Neural progenitor cell (in vitro differentiated cells): ENCODE measurements at places on chromosomes 6 and 20. TPM values are rescaled to one million over a fixed set of nuclear protein-coding genes. Genes with fewer than 3 reads are reported as not detected.

DNA sequence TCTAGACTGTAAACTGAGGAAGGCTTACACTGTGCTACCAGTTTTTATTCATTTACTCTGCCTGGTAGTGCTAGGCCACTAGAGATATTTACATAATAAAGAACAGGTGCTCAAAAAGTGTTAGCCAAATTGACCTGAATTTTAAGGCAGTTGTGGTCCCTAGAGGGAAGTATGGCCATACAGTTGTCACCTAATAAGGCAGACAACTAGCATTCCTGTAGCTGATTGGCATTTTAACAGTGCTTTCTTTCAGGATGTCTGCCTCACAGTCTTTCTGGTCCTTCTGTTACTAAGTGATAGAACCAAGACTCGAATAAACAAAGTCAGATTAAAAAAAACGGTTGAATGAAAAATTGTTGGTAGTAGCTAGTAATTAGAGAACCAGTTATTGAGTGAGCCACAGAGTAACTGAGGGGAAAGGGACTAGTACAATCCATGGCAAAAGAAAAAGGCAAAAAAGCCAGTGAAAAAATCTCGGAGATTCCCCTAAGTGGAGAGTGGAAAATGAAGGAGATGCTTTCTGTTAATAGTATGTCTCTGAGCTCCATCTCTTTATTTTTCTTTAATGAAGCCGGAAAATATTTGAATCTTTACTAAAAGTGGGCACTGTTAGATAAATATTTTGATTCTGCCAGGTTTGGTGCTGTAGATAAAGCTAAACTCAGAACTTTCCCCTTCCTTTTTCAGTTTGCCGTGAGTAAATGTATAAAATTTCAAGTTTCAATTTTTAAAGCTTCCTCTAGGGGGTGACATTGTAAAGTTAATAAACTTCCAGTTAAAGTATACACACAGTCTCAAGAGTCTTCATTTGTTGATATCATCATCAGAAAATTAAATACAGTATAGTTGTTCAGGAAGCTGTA is 9.1 kb downstream of the VTA1 start:
- peak; percentile 13 for DNase-seq

The EPHA7 gene
- total RNA-seq: 47.6 and 80.7 TPM in 2 replicates

The LY6G6C gene
- not detected in 2 replicates for total RNA-seq

The BRD2 gene
- total RNA-seq: 202 and 211 TPM in 2 replicates

- DNase-seq: peak; percentile 67
Measured at GRCh38 chr20:45325371-45325770, 17.3 kb upstream of the MATN4 start.

- DNase-seq: no peak
Measured at GRCh38 chr20:50029697-50030461, 47.1 kb downstream of the SNAI1 start.

- no peak for DNase-seq
Measured at GRCh38 chr20:44011251-44011940, 96.7 kb downstream of the TOX2 start.

The SLC35F1 gene
- total RNA-seq: 17.7 and 24.3 TPM in 2 replicates

DNA sequence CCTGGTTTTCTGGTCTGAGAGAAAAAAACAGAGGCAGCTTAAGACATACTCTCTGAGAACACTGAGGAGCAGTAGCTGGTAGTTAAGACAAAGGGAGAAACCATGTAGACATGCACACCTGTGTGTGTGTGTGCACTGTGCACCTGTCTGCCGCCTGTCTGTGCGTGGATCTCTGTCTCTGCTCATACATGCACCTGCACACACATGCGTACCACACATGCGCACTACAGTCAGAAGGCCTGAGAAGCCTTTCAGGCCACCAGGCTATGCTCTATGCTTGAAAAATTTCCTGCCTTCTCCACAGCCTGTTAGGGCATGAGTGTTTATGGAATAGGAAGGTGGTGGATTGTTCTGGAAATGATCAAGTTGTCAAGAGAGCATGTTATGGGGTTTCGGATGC is 103.5 kb downstream of the CDH4 start:
- no peak for DNase-seq

- DNase-seq: peak; percentile 57
Measured at GRCh38 chr6:150690681-150691080, 91.0 kb downstream of the PLEKHG1 start.

The CRISP2 gene
- not detected in 2 replicates for total RNA-seq

GRCh38 chr6:56954403-56955170 is at the start of gene BEND6:
Gene BEND6 (plus strand): TSS chr6:56955107. CDS start chr6:56981811, 26,704 bp downstream.
- peak; percentile 86 for DNase-seq

GRCh38 chr20:12255461-12255970 is 337.8 kb downstream of the BTBD3 start:
- no peak for DNase-seq

DNA sequence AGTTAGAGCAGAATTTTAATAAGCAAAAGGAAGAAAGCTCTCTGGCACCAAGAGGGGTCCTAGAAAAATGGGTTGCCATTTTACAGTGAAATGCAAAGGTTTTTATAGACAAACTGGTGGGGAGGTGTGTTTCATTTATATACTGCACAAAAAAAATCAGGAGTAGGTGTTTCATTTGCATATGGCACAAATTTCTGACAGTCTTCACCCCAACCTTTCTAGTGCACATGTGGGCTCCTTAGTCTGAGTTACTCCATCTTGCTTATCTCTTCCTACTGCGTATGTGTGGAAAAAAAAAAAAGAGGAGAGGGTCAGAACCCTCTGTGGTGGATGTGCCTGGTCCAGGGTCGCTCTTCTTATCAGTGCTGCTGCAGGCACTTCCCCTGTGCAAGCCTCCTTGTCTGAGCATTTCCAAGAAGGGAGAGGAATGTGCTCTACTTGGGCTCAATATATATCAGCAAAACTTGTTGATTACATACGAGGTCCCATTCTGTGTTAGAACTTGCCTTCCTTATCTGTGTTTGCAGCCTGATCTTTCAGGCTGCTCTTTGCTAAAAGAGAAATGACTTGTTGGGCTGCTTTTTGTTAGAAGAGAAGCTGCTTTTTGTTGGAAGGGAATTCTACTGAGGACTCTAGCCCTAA is 59.0 kb upstream of the MRAP2 start:
- no peak for DNase-seq

The HLA-DRB1 gene
- 4.7 and 15.1 TPM in 2 replicates for total RNA-seq

The DEFB129 gene
- not detected in 2 replicates for total RNA-seq

DNA sequence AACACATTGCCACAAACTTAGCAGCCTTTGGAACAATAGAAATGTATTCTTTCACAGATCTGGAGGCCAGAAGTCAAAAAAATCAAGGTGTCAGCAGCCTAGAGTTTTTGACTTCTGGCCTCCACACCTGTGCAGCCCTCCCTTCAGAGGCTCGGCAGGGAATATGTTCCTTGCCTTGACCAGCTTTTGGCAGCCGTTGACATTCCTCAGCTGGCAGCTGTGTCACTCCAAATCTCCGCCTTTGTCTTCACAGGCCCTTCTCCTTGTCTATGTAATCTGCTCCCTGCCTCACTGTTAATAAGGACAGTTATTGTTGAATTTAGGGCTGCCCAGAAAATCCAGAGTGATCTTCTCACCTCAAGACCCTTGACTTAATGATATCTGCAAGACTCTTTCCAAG is 17.2 kb upstream of the AHI1 start:
- DNase-seq: peak; percentile 48

- DNase-seq: no peak
Measured at GRCh38 chr6:152909241-152909640, 73.6 kb downstream of the FBXO5 start.

- no peak for DNase-seq
Measured at GRCh38 chr6:40338306-40338705, 248.9 kb downstream of the LRFN2 start.

GRCh38 chr6:144582939-144583613 is 297.9 kb downstream of the UTRN start:
- DNase-seq: peak; percentile 27

GRCh38 chr6:7147051-7147671 is 39.4 kb downstream of the RREB1 start:
- DNase-seq: peak; percentile 75

- no peak for DNase-seq
Measured at GRCh38 chr6:100504786-100505737, 40.3 kb upstream of the SIM1 start.

The DEFB132 gene
- not detected in 2 replicates for total RNA-seq

GRCh38 chr6:119526561-119527230 is 177.1 kb upstream of the MAN1A1 start:
- DNase-seq: no peak

GRCh38 chr6:154448448-154449096 is 61.9 kb downstream of the CNKSR3 start:
- DNase-seq: no peak

The HLA-DQA1 gene
- not detected in 2 replicates for total RNA-seq

DNA sequence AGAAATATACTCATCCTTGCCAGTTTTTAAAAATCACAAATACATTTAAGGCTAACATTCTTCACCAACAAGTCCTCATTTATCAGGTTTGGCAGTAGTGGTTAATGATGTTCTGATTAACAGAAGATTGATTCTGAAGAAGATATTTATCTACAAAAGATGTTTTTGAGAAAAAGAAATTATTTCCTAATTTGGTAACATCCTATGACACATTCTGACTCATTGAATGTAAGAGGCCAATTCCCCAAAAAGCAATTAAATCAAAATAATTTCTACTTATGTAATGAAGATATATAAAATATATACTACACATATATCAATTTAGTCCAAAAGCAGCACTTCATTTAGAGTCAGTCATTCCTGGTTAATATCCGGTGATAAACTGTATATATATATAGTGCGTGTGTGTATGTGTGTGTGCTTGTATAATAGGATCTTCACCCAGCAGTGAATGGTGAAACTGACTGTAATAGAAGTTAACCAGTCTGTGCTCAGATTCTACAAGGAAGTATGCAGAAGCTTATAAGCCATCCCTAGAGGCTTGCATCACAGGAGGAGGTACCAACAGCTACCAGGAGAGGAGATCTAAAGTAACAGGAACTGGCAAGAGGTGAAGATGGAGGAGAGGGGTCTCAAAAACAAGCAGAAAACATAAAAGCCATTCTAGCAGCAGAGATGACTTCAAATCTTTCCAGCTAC is 82.9 kb upstream of the MARCKS start:
- no peak for DNase-seq

DNA sequence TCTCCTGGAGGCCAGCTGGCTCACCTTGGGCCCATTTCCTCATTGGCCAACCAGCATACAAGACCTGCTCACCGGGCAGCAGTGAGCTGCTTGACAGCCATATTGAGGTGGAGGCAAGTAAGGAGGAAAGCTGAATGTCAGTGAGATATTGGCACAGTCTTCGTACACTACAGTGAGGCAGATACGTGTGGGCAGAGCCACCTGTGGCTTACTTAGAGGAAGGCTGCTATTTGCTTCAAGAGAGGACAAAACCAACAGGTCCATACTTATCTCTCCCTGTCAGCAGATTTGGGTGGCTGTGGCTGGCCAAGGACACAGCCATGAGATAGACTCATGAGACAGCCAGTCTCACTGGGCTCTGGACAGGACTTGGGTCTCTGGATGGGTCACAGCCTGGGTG is 15.1 kb upstream of the MCM3 start:
- DNase-seq: no peak

The DACT2 gene
- 0.36 and 5.5 TPM in 2 replicates for total RNA-seq

DNA sequence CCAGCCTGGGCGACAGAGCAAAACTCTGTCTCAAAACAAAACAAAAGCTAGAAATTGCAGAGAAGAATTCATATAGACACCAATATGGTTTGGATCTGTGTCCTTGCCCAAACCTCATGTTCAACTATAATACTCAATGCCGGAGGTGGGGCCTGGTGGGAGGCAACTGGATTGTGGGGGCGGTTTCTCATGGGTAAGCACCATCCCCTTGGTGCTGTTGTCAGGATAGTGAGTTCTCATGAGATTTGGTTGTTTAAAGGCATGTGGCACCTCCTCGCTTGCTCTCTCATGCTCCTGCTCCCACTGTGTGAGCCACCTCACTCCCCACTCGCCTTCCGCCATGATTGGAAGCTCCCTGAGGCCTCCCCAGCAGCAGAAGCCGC is 15.2 kb downstream of the NINL start:
- DNase-seq: no peak

DNA sequence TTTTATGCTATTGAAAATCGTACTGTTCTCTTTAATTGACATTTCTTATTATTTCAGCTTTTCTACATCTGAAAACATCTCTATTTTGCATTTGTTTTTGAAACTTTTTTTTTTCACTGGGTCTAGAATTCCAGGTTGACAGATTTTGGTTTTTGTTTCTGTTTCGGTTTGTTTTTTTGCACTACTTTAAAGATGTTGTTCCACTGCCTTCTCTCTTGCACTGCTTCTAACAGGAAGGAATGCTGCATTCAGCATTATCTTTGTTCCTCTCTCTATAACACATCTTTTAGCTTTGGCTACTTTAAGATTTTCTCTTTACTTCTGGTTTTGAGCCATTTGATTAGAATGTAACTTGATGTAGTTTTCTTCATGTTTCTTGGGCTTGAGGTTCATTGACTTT is 20.1 kb upstream of the SLC17A1 start:
- DNase-seq: no peak

GRCh38 chr20:14859627-14860026 is 522.2 kb upstream of the FLRT3 start:
- DNase-seq: no peak

- DNase-seq: peak; percentile 74
Measured at GRCh38 chr6:27668442-27669294, 195.8 kb upstream of the ZNF184 start.

The LIME1 gene
- total RNA-seq: 0.47 and 10.9 TPM in 2 replicates

DNA sequence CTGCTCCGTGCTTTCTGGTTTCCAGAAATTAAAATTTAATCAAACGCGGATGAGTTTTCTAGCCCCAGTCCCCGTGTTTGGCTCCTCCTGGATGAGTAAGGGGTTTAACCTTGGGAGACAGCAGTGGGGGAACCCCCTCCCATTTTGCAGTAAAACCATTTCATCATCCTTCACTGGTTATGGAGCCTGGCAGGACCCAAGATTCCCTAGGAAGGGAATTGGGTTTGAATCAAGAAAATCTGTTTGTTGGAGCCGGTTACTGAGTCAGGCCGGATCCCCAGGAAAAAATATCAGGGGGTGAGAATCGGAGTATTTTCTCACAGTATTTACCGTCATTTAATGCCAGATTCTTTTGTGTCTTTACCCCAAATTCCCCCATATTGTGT is 754 bp downstream of the YWHAB start:
- no peak for DNase-seq

The PLN gene
- not detected in 2 replicates for total RNA-seq

DNA sequence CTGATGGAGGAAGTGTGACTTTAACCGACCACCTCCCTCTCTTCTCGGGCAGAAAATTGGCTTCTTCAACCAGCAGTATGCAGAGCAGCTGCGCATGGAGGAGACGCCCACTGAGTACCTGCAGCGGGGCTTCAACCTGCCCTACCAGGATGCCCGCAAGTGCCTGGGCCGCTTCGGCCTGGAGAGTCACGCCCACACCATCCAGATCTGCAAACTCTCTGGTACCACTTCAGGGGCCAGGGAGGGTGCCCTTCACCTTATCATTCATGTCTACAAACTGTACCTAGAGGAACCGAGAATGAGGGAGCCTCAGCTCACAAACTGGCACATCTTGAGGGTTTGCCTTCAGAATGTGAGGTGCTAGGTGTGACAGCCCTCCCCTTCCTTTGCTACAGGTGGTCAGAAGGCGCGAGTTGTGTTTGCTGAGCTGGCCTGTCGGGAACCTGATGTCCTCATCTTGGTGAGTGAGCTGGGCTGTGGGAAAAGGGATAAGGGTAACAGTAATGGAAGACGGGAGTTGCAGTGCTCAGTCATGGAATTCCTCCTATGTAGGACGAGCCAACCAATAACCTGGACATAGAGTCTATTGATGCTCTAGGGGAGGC is 18.6 kb downstream of the ABCF1 start:
- no peak for DNase-seq

The EYA4 gene
- total RNA-seq: 2.3 and 2.4 TPM in 2 replicates

The EEF1A2 gene
- total RNA-seq: 0.54 and 1.5 TPM in 2 replicates

The IGF2R gene
- total RNA-seq: 35.1 and 46.1 TPM in 2 replicates
